ENCODE measurements at places on chromosomes 5 and 9.

DNA sequence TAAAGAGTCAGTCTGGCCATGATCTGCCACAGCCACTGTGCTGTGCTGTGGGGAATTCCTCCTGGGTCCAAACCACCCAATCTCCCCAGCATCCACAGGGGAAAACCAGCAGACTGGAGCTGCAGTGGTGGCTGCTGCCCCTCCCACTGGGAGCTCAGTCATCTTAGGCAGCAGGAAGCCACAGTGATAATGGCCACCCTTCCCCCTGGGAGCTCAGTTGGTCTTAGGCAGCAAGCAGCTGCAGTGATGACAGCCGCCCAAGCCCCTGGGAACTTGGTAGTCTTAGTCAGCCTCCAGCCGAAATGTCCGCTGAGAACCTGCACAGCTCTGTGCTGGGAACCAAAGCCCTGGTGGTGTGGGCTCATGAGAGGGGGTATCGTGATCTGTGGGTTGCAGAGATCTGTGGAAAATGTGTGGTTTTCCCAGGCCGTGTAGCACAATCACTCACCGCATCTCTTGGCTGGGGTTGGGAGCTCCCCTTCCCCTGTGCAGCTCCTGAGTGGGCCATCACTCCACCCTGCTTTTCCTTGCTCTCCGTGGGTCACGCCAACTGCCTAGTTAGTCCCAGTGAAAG lies 38.4 kb upstream of the SMIM15 start:
- H3K4me3 ChIP-seq, result peak overlapping the region; percentile 31
- peak; percentile 86 for DNase-seq
- no peaks in the 10 kb centered on the region for H3K27me3 ChIP-seq

DNA sequence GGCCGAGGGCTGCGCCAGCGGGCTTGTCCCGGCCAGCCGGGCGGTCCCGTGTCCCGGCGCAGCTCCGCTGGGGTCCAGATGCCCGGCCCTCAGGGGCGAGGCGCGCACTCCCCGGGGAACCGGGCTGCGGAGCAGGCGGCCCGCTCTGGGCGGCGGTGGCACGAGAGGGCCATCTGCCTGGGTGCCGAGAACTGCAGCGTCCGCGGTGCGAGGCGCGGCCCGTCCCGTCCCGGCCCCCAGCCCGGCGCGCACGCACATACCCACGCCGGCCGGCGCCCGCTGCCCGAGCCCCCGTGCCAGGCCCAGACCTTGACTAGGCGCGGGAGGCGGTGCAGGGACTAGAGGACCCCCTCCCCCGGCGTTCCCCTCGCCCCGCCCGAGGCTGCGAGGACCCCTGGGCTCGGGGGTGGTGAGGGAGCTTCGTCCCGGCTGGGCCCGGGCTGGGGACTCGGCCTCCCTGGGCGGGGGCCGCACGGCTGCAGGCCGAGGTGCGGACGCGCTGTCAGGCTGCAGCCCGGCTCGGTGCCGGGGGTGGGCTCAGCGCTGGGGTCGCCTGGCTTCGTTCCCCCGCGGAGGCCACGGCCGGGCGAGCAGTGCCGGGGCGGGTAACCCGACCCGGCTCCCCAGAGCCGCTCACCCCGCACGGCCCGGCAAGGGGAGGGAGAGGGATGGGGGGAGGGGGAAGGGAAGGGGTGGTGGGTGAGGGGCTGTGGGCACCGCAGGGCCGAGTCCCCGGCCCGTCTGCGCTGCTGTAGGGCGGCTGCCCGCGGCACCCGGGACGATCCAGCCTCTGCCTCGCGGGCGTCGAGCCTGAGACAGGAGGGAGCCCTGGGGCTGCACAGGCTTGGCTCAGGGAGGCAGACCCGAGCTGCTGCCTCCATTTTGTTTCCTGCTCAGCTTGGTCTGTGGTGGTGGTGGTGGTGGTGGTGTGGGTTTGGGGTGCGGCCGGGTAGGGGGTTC lies 1.2 kb upstream of the NSD1 start:
- H3K4me1 ChIP-seq, result no peaks in the 10 kb centered on the region
- H3K4me3 ChIP-seq, result no peak overlapping the region
- DNase-seq, result no peak

DNA sequence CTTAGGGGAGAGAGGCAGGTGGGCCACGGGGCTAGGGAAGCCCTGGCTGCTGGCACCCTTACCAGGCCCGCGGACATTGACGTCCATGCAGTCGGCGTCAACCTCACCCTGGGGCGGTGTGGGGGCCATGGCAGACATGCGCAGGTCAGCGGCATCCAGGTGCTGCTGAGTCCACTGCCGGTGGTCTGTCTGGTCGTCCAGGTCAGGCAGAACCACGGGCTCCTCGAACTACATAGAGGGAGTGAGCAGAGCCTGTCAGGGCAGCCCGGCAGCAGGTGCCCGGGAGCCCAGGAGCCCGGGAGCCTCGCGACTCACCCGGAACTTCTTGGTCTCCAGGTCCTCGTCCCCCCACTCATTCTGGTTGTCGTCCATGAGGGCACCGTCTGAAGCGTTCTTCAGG lies 18.8 kb upstream of the SEC16A start:
- no peaks in the 10 kb centered on the region for H3K4me1 ChIP-seq
- peaks cover 37% of the 10 kb centered on the region for H3K36me3 ChIP-seq
- no peaks in the 10 kb centered on the region for H3K27me3 ChIP-seq
- H3K27ac ChIP-seq, result no peak overlapping the region

- no peak for DNase-seq
- H3K27ac ChIP-seq, result no peak overlapping the region
- no peaks in the 10 kb centered on the region for H3K27me3 ChIP-seq
- H3K36me3 ChIP-seq, result no peaks in the 10 kb centered on the region
Measured at GRCh38 chr9:20065046-20065445, 276.2 kb upstream of the SLC24A2 start.
